ENCODE measurements at places on chromosomes 3 and 15.

DNA sequence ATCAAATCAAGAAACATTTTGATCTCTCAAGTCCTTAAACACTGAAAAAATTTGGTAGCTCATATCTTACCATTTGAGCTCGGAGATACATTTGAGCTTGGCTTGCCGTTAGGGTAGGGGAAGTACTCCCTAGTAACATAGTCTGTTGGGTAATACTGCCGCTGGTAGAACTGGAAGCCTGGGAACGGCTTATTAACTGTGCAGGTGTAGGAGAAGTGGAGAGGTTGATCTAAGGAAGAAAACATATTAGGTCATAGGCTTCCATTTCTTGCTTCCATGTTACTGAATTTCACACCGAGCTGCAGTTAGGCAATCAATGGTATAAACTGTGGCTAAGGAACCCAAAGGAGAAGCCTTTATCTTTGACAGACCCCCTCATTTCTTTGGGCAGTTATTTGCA is 32.5 kb downstream of the PHC3 start:
- no peak for DNase-seq

- DNase-seq, result no peak
Observed at GRCh38 chr15:39267685-39268084, 313.2 kb upstream of the THBS1 start.

DNA sequence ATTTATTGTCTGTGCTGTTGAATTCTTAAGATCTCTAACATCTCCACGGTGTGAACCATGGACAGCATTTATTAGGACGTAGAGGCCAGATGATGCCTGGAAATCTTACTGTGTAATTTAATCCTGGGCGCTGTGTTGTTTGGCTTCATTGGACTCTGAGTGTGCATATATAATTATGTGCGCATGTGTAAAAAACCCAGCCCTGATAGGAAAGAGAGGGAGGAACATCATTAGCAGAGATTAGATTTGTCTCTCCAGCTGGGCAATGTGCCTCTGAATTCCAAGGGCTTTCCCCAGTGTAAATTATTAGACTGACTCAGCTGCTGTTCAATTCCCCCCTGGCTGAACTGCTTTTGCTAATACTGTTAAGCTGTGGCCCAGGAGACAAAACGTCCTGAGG is 39.6 kb downstream of the MAP3K13 start:
- no peak for DNase-seq

- DNase-seq, result no peak
Observed at GRCh38 chr3:45596290-45596791, 1.8 kb downstream of the LIMD1 start.

GRCh38 chr3:195699388-195699771 is 21.4 kb upstream of the MUC20 start:
- no peak for DNase-seq

- no peak for DNase-seq
Observed at GRCh38 chr15:50380089-50380488, 25.1 kb upstream of the GABPB1 start.

DNA sequence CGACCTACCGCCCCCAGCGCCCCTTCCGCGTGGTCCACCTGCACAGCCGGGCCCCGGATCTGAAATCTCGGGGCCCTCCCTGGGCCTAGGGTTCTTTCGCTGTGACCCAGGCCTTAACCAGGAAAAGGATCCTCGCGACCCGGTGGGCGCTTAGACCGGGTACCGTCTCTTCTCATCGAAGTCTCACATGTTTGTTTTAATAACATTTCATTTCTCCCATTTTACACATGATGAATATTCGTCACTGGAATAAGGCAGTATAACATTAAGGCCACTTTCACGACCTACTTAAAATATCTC is 277 bp upstream of the DALRD3 start:
- no peak for DNase-seq

DNA sequence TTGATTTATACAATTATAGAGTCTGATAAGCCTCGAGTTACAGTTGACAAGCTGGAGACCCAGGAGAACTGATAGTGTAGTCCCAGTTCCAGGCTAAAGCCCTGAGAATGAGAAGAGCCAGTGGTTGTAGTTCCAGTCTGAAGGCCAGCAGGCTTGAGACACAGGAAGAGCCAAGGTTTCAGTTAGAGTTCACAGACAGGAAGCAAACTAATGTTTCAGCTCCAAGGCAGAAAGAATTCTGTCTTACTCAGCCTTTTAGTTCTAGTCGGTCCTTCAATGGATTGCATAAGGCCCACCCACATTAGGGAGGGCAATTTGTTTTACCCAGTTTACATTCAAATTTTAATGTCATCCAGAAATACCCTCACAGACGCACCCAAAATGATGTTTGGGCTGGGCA is 102.7 kb downstream of the CDIN1 start:
- no peak for DNase-seq

DNA sequence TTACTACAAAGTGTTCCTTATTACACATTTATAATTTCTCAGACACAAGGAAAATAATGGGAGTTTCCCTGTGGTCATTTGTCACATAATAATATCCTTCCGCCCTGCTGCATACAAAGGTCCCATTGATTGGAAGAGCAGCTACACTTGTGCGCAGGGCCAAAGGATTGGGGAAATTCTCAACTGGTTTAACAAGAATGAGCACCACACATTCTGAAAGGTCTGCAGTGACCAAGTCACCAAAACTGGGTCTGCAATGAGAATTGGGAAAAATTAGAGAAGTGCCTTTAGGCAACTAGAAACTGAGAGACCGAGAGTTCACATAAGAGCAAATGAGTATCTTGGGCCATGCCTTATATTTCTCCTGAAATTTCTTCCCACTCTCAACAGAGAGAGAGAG is 98.2 kb upstream of the NR2F2 start:
- DNase-seq, result peak; percentile 71

GRCh38 chr15:80204231-80204630 is 47.8 kb downstream of the CTXND1 start:
- no peak for DNase-seq

DNA sequence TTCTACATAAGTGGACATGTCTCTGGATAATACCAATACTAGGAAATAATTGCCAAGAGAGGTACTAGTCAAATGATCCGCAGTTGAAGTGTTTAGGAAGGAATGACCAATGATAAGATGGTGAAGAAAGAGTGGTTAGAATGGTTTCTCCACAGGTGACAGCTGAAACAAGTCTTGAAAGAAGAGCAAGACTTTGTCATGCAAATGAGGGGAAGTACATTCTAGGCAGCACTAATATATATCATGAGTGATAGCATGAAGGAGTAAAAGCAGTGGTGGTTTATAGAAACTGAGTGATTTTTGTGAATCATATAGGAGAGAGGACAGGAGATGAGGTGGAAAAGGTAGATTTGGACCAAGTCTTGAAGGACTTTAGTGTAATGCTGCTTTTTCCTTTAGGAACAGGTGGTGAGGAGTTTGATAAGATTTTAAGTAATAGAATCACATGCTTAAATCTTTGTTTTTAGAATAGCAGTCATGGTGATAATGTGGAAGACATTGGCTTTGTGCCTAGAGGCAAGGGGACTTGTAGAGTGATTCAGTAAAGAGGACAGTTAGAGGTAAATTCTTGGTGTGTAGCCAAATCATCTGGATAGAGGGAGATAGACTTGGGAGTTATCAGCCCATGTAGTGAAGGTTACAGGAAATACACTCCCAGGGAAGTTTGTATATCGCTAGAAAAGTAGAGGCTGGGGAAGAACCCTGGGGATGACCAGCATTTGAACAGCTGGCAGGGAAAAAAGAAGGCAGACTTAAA is 31.9 kb downstream of the SLMAP start:
- DNase-seq, result no peak

DNA sequence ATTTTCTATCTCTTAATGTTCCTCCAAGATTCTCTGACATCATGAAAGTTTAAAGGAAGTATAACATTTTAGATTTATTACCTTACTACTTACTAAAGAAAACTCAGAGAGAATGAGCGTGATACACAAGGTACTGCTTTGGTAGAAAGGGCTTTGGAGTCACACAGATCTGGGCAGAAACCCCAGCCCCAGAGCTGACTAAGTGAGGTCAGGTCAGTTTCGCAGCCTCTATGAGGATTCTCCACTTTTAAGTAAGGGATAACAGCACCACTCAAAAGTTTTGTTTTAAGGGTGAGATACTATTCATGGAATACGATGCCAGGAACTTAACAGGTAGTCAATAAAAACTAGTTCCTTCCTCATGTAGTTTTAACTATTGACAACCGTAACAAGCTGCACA is 76.1 kb downstream of the CLDN11 start:
- DNase-seq, result no peak

- DNase-seq, result no peak
Observed at GRCh38 chr3:27031476-27031875, 337.7 kb downstream of the NEK10 start.

GRCh38 chr3:59284926-59285325 is 235.1 kb upstream of the CFAP20DC start:
- DNase-seq, result no peak

GRCh38 chr3:49028673-49029562 is at the start of gene IMPDH2:
IMPDH2 (minus strand) TSS chr3:49029398; CDS start chr3:49029350, 48 bp downstream.
- peak; percentile 92 for DNase-seq

- no peak for DNase-seq
Observed at GRCh38 chr15:68424754-68425390, 7.1 kb downstream of the ITGA11 start.

DNA sequence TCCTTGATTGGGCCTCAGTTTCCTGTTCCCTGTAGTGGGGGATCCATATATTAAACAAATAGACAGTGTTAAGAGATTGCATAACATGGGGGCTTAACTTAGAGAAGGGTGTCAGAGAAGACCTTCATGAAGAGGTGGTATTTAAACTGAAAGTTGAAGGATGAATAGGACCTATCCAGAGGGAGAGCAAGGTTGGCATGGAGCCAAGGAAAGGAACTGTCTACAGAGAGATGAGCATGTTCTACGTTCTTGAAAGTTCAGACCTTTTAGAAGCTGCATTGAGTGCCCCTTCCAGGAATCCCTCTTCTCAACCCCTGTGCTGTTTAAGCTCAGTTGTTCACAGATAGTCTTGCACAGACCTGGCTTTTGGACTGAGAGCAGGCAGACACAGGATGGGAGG is 2.4 kb downstream of the HTD2 start:
- DNase-seq, result no peak

DNA sequence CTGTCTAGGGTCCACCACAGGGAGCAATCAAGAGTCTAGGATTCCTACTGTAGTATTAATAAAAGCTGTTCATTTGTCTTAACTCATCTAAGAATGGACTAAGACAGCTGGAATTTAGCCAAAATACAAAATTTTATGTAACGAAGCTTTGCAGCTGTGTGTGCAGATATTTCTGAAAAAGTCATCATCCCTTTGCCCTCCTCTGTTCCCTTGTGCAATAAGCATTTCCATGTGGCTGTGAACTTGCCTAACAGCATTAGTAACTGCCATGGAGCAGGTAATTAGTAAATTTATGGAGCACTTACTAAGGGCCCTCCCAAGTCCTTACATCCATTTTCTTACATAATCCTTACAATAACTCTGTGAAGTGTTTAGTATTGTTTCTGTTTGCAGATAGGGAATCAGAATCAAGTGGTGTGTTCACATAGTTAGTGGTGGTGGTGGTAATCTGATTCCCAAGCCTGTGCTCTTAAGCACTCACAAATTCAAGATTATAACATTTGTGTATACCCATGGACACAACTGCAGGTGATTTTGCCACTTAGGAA is 114.5 kb downstream of the RARB start:
- no peak for DNase-seq

- DNase-seq, result no peak
Observed at GRCh38 chr3:183911763-183912506, 27.3 kb upstream of the PARL start.

- DNase-seq, result no peak
Observed at GRCh38 chr3:187974871-187975271, 179.1 kb upstream of the LPP start.

GRCh38 chr3:45132568-45133211 is 13.5 kb downstream of the CDCP1 start:
- no peak for DNase-seq

GRCh38 chr3:192957441-192958021 is 39.9 kb upstream of the MB21D2 start:
- peak; percentile 45 for DNase-seq

- no peak for DNase-seq
Observed at GRCh38 chr3:196641333-196642054, 2.0 kb downstream of the NRROS start.

GRCh38 chr3:76997733-76998132 is 42.2 kb upstream of the ROBO2 start:
- no peak for DNase-seq

DNA sequence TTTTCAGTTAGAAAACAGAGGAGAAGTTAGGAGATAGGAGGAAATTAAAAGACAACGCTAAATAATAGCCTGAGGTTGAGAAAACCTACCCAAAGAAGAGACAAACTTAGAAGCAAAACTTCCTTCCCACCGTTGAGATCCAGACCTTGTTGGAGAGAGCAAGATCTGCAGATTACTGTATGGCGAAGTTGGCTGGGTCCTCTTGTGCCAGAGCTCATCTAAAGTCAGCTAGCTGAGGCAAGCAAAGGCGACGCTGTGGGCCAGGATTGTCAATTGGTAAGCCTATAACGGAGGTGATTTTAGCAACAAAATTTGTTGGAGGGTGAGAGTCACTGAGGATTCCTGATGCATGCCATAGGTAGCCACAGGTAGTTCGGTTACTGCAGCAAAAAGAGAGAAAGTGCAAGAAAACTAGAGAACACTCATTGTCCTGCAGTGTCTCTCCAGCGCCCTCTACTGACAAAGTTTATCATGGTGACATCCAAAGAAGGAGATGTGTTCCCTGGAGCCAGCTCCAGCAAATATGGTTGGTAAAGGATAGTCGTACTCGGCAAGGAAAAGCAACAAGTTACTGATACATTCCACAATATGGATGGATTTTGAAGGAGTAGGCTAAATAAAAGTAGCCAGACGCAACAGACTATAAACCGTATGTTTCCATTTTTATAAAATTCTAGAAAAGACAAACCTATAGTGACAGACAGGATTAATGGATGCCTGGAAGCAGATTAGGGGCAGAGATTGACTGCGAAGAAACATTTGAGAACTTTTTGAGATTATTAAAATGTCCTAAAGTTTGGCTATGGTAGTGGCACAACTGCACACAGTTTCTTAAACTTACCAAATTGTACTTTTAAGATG is 9.8 kb upstream of the OR5K4 start:
- DNase-seq, result peak; percentile 80

DNA sequence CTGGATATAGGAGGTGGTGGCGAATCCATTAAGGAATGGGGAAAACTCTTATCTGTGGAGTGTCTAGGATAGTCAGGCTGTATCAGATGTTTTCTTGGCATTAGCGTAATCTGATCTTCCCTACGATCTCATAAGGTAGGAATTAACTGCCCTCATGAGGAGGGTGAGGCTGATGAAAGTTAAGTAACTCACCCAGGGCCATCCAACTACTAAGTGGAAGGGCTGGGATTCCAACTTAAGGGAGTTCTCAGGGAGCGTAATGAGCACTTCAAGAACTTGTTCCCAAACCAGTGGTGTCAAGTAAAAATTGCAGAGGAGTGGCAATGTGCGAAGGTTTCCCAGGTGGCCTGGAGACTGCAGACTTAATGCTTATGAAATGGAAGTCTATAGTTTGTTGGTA is 55.9 kb upstream of the OSBPL11 start:
- no peak for DNase-seq

DNA sequence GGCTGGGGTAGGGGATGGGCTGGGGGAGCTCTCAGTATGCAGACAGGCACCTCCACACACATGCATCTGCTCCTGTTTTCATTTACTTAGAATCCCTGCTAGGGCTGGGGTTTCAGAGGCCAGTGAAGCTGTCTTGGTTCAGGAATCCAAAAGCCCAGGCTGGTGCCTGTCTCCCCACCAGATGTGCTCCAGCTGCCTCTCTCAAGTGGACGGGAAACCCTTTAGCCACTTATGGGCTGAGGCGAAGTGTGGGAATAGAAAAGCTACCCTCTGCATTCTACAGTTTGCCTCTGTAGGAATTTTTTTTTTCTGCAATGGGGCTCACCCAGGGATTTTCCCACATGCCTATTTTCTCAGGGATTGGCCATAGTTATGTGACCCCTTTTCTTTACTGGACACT is 72.5 kb downstream of the ATP2B2 start:
- DNase-seq, result no peak

- no peak for DNase-seq
Observed at GRCh38 chr3:65848024-65848423, 190.7 kb downstream of the MAGI1 start.

Data from SK-MEL-5 (cell line).